Nephron progenitor cell (in vitro differentiated cells): ENCODE measurements at places on chromosomes 5 and 9.

- peaks cover 23% of the 10 kb centered on the region for H3K27me3 ChIP-seq
- no peaks in the 10 kb centered on the region for H3K36me3 ChIP-seq
- no peak for DNase-seq
- H3K4me1 ChIP-seq, result peaks cover 17% of the 10 kb centered on the region
- no peak overlapping the region for H3K4me3 ChIP-seq
These were observed 33.4 kb upstream of the ARAP3 start for GRCh38 chr5:141715346-141715905.

DNA sequence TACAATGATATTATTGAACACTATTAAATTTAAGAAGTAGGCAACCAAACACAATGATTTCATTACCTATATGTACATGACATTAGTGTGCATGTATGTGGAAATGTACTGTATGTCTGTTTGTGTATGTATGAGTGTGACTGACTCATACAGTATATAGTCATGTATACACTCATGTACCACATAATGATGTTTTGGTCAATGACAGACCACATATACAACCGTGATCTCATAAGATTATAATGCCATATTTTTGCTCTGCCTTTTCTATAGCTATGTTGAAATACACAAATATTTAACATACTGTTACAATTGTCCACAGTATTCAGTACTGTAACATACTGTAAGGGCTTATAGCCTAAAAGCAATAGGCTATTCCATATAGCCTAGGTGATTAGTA, 19.7 kb downstream of the SVEP1 start:
- no peak overlapping the region for H3K27ac ChIP-seq
- H3K36me3 ChIP-seq, result no peaks in the 10 kb centered on the region
- peaks cover 7% of the 10 kb centered on the region for H3K27me3 ChIP-seq
- no peak overlapping the region for H3K4me3 ChIP-seq
- DNase-seq, result no peak

DNA sequence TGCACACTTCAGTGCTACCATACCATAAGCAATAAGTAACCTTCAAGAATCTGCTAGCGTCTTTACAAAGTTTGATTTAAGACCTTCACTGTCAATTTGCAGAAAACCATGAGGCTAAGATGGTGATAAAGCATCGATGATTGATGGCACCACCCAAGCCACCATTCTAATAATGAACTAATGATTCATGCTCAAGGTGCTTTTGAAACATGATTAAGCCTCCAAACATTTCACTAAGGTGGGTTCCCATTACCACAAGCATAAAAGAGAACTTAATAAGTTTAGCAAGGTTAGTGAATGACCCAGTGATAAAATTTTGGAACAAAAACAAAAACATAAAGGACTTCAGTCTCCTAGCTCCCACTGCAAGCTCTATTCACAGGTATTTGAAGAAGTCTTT, 214.7 kb downstream of the FBXL17 start:
- H3K4me1 ChIP-seq, result no peaks in the 10 kb centered on the region
- H3K27me3 ChIP-seq, result no peaks in the 10 kb centered on the region

- H3K27me3 ChIP-seq, result no peaks in the 10 kb centered on the region
- no peak overlapping the region for H3K27ac ChIP-seq
- H3K4me3 ChIP-seq, result no peak overlapping the region
- peaks cover 14% of the 10 kb centered on the region for H3K36me3 ChIP-seq
- no peaks in the 10 kb centered on the region for H3K4me1 ChIP-seq
These were observed 19.5 kb upstream of the SNAPC3 start for GRCh38 chr9:15403155-15403554.

DNA sequence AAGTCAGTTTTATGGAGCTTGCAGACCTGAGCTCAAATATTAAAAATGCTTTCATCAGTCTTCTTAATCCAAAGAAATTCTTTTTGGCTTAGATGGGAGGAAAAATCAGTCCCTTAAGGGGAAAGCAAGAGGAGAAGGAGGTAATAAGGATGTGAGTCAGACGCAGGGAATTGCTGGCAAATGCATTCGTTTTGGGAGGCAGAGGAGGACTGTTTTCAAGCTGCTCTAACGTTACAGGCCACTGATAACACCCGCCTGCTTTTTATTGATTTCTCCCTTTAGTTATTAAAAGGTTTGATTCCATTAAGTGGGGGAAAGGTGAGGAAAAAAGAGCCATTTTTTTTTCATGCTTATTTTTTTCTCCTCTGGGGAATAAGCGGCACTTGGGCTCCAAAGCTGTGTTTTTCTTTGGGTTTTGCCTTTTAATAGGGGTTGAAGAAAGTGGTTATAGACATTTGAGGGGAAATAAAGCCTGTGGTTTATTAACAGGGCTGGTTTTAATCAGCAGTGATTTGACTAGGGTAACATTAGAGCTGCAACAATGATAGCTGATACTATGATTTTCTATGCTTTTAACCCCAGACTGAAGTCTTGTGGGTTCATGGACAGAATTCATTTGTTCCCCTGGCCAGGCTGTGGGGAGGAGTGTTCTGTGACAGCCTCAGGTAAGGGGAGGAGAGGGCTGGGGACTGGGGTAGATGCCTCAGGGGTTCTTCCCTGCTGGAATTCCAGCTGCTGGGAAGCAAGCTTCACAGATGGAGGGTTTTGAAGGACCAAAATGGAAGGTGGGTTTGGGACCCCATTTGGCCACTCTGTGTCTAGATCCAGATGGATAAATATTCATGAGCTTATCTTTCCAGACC, 225.2 kb downstream of the GAS1 start:
- H3K4me3 ChIP-seq, result no peak overlapping the region
- no peaks in the 10 kb centered on the region for H3K36me3 ChIP-seq
- H3K27me3 ChIP-seq, result peaks cover 11% of the 10 kb centered on the region
- H3K4me1 ChIP-seq, result peaks cover 30% of the 10 kb centered on the region
